ENCODE measurements at places on chromosomes 4 and X.

DNA sequence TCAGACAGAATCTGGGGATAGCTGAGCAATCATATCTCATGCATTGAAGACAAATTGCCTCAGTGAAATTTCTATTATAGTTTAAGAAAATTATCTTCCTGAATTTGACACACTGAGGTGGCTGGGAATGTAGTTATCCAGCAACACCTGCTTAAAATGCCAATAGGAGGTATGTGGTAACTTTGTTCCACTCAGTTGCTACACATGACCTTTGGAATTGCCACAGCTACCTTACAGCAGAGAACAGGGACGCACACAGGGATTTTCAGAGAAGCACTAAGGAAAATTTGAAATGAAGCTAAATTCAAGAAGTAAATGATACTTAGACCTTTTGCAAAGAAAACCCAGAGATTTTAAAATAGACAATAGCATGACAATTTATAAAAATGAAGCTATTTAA, 264.6 kb downstream of the IL1RAPL1 start:
- DNase-seq, result no peak

- no peak for DNase-seq
Observed at GRCh38 chr4:177080388-177080787, 229.3 kb upstream of the NEIL3 start.

- DNase-seq, result peak; percentile 35
Observed at GRCh38 chrX:78708262-78708661, 39.3 kb upstream of the LPAR4 start.

DNA sequence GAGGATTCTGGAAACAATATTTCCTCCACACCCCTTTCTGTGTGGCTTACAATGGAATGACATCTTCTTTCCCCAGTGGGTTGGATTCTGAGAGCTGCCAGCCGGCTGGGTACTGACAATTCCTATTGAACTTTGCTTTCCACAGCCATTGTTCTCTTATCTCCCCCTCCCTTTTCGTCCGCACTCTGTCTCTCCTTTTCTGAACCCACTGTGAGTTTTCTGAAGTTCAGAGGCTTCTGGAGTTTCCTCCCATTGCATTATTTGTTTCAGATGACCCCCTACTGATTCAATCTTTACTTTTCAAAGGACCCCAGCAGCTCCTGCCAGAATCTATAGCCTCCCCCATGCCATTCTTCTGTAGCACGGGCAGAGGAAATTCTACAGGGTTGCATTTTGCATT, 10.4 kb downstream of the SMPX start:
- DNase-seq, result no peak

DNA sequence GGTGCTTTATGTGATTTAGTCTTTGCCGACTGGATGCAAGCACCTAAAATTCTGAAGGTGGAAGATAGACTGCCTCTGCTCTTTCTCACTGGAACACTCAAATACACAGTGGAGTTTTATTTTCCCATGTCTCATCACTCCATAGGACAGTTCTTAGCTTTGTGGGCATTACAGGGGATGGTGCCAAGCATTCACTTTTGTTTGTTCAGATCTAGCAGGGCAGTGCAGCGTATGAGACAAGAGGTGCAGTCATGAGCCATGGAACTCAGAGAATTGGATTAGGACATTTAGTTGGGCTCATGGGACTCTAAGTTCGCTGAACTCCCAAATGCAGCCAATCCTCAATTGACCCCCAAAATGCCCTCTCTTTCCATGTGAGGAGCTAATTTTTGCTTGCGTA, 1136.9 kb upstream of the PRKX start:
- DNase-seq, result no peak

- DNase-seq, result no peak
Observed at GRCh38 chr4:82473621-82474164, 43.3 kb downstream of the ENOPH1 start.

GRCh38 chrX:41481264-41482109, 34.3 kb downstream of the NYX start:
- DNase-seq, result no peak

- DNase-seq, result no peak
Observed at GRCh38 chr4:101239665-101240064, 107.7 kb downstream of the PPP3CA start.

DNA sequence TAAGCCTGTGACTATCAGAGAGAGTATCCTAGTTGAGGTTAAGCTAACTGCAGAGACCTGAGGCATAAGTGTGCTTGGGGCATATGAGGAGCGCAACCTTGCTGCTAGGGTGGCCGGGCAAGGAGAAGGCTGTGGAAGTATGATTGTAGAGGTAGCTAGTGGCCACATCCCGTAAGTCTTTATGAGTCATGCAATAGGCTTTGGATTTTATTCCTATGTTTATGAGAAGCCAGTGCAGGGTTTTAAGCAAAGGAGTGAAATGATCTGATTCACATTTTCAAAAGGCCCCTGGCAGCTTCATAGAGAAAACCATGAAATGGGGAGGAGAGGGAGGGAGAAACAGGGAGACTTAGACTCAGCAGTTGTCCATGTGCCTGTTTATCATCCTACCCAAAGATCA, 92.1 kb upstream of the WDFY3 start:
- DNase-seq, result no peak

DNA sequence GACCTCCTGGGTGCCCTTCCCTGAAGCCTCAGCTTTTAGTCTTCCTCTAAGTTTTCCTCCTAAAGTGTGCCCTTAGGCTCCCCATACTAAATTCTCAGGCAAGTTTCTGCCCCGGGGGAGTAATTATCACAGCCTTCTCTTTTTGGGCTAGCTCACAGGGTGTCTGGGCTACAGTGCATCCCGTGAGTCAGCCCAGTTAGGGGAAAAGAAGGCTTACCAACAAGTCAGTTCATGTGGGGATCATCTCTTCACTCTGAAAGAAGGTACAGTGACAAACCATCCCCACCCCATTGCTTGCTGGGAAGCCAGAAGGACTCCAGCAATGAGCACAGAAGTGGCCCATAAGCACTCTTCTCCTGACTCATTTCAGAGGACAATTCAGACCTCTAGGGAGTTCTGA, 134.7 kb upstream of the FAM9C start:
- DNase-seq, result no peak

- no peak for DNase-seq
Observed at GRCh38 chr4:62548108-62548524, 1348.0 kb downstream of the ADGRL3 start.

DNA sequence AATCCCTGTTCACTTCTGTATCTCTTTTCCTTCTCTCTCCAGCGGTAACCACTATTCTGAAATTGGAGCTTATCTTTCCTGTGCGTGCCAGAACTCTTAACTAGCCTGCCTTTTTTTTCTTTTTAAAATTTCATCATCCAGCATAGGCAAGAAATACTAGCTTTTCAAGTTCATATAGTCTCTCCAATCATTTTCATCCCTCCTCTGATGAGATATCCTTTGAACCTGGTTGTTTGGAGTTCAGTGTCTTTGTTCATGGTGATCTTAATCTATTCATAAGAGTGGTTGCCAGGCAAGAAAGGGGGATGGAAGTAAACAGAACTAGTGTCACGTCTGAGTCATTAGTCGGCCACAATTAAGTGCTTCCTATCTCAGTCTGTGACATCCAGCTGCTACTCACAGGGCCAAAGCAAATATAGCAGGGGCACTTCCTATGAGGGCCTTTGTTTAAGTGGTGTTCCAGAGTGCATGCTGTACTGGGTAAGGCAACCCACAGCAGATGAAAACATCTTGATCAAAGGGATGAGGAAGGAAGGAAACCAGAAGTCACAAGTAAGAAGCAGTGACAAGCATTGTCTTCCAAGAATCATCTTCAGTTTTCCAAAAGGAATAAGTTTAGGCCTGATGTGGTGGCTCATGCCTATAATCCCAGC, 56.4 kb upstream of the XIAP start:
- peak; percentile 35 for DNase-seq

GRCh38 chr4:162911349-162911748, 255.3 kb downstream of the NAF1 start:
- DNase-seq, result no peak

GRCh38 chr4:10872833-10873517, 188.4 kb upstream of the CLNK start:
- no peak for DNase-seq

- no peak for DNase-seq
Observed at GRCh38 chr4:38529189-38530115, 134.5 kb upstream of the KLF3 start.

DNA sequence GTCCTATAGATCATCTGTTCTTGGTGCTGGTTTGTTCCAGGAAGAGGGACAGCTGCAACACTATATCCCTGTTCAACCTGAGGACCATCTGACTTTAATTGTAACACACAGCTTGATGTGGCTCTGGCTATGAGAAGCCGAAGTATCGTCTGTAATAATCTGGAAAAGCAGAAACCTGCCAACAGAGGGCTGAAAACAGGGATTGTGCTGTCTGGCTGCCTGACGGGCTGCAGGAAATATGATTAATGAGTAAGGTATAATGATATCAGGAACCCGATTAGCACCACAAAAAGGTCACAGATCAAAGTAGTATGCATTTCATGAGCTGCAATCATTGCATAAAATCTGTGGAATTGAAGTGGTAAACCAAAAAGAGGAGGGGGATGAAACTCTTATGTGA, 170.4 kb upstream of the MAB21L2 start:
- DNase-seq, result peak; percentile 80

GRCh38 chr4:93437991-93438390, 390.6 kb upstream of the ATOH1 start:
- no peak for DNase-seq

DNA sequence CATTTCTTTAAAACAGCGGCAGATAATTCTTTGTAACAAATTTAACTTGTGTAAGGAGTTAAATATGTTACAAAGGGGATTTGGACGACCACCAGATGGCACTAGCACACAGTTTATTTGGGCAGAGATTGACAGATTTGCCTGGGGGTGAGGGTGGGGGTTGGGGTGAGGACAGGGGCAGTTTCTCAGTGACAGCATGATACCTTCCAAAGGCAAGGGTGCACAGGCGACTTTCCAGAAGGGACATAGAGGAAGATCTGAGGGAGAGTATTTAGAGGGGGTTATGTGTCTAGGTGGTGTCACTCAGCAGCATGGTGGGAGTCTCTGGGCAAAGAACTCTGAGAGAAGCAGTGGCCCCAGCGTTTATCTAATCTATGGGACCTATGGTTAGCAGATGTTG, 9.6 kb upstream of the TMA16 start:
- peak; percentile 27 for DNase-seq

DNA sequence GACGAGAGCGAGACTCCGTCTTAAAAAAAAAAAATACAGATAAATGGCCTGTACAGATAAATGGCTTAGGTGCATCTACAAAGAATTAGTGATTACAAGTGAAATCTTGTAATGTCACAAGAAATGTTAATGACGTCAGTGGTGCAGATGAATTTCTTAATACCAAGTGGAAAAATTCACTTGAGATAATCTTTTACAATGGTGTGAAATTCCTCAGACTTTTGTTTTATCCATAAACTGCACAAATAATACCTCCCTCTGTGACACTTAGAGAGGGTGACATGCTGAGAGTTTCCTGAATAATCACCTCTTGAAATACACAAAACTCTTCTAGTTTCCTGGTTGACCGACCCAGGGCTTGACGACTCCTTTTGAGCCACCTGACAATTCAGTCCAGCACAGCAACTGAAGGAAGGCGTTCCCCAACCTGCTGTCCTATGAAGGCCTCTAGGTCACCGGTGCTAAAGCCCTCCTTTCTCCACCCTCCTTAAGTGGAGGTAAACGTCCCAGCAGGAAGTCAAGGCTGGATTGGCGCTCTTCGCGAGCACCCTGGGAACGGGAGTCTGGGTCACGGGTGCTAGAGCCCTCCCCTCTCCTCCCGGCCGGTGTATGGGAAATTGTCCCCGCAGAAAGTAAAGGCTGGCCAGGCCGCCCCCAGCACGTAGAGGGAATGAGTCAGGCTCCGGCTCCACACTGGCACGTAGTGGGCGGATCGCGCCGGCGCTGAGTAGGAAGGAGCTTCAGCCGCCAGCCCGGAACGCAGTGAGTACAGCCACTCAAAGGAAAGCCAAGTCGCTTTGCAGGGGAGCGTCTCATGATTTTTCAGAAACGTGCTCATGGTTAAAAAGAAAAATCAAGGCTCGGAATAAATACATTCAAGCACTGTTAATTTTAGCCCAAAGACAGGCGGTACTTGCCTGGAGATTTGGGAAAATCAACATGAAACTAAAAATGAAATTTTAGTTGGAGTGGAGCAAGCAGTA, at the start of gene TMEM144:
TMEM144 (plus strand) TSS at position 662 of the 983 bp plus-strand sequence. CDS start 2,182 bp downstream, outside the sequence.
- DNase-seq, result peak; percentile 41

DNA sequence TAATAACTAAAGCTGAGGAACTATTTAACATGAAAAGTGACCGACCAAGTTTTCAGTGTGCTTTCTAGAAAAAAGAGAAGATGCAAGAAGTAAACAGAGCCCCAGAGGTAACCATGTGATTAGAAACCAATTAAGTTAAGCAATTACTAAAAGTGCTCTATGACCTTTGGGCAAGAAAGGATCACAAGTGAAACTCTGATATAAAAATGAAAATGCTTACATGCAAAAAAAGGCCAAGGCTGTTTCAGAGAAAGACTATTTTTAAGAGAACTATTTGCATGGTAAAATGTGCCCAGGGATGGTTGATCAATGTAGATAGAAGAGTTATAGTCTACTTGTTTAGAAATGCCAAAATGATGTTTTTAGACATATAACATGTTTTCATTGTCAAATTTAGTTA, 22.0 kb downstream of the KLHL15 start:
- DNase-seq, result no peak

DNA sequence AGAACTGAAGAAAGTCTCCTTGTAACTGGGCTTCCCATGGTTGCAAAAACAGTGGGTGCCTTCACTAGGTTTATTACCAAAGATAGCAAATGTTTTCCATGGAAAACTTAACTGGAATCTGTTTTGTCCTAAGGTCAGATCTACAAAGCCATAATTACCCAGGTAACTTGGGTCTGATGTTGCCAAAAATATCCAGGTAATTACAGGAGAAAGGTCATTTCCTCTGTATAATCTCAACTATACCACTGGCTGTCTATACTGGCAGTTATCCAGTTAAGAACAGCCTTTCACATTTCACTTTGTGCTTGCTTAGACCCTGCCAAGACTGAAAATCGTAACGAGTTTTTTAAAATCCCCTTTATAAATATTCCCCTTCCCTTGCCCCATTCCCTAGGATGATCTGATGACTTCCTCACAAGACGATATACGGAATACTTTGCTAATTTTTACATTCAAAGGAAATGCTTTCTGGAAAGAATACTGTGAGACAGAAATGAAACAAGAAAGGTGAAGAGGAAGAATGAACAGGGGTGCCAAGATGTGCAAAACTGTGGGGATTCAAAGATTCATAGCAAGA, 105.5 kb downstream of the MAML3 start:
- DNase-seq, result no peak

DNA sequence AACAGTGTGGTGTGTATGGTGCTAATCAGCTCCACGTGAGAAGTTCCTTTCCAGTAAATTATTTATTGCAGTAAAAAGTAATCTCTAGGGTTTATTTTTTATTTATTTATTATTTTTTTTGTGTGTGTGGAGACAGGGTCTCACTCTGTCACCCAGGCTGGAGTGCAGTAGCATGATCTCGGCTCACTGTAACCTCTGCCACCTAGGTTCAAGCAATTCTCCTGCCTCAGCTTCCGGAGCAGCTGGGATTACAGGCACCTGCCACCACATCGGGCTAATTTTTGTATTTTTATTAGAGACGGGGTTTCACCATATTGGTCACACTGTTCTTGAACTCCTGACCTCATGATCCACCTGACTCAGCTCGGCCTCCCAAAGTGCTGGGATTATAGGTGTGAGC, 606.9 kb downstream of the PCDH7 start:
- no peak for DNase-seq

Data from NCI-H524 (cell line).